ENCODE measurements at places on chromosomes 6 and 20. TPM values are rescaled to one million over a fixed set of nuclear protein-coding genes. Genes with fewer than 3 reads are reported as not detected.

- no peak for DNase-seq
These were observed 28.7 kb downstream of the PYGB start for GRCh38 chr20:25276533-25277050.

DNA sequence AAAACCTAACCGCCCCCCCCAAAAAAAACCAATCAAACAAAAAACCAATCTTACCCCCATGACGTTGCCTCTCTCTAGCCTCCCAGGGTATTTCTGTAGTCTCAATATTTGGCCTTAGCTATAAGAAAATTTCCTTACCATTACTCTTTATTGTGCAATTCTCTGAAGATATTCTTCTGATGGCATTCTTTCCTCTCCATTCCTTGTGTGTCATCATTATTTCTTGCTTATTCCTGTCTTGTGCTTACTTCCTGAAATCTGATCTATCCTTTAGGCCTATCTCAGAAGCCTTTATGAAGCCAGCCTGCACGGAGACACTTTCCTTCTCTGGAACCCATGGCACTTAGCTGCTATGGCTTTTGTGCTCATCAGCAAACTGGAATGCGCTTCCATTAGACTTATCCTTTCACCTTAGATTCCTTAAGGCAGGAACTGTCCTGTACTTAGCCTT, 65.9 kb upstream of the DDR1 start:
- no peak for DNase-seq

DNA sequence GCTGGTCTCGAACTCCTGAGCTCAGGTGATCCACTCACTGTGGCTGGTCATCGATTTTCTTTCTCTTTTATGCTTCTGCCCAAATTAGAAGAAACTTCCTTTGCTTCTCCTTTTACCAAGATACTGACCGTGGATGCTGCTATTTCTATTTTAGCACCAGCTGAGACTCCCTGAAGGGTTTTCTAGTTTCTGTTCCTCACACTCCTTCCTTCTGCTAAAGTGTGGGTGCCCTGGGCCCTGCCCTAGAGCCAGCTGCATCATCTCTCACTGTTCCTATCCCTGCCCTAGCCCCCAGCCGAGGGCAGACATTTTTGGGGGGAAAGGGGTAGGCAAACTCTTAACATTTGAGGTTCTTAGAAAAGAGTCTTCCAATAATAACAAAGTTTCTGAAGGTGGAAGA, 6.3 kb downstream of the SMOC2 start:
- DNase-seq, result no peak

Gene IYD
- total RNA-seq, result under 0.01 TPM
